A172 (cell line): ENCODE measurements at places on chromosomes 12 and 14. TPM values are rescaled to one million over a fixed set of nuclear protein-coding genes. Genes with fewer than 3 reads are reported as not detected.

SPRYD4 gene
- total RNA-seq, result 1.5 and 2.2 TPM in 2 replicates

DNA sequence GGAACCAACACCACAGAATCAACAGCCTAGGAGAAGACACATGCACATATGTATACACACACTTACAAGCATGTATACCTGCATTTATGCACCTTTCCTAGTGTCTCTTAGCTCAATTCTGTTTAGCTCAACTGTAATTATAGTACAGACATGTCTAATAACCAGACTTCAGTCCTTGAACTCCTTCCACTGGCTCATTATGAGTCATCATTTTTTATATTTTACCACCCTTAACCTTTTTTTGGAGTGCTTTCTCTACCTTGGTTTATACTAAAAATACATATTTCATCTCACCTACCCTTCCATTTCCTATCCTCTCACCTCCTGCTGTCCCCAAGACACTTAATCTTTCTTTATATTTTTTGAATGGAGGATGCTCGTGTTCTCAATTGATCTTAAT lies 110.4 kb downstream of the ARID2 start:
- DNase-seq, result no peak

DNA sequence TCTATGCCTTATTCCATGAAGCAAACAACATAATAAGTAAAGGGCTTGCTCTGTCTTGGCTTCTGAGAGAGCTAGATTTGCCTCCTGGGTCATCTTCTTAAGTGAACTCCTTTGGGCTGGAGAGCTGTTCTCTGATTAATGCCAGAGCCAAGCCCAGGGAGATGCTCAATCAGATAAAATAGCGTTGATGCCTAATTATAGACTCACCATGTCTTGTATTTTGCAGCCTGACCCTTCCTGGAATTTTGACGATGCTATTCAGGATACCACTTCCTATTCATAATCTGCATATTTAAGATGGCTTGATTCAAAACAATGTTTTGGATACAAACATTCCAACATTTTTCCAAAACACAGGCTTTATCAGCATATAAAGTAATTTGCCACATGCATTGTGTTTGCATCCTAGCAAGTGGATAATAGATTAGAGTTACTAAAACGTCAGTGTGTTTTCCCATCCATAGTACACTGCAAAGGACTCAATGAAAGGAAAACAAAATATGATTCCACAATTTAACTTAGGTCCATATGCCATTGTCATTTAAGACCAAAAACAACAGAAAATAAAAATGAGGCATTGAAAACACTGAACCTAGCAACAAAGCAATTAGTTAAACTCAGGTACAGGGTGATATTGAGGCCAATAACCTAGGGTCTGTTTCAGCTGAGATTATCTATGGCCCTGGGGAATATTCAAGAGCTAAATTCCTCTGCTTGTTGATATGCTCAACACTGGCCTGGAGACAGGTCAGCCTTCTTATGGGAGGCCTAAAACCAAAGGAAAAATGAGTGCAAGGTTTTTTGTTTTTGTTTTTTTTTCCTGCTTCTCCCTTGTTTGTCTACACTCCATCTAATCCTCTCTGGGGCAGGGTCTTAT lies 184.2 kb upstream of the FOXN3 start:
- no peak for DNase-seq

GRCh38 chr12:56894698-56895368 lies 39.4 kb downstream of the SDR9C7 start:
- no peak for DNase-seq

CBX5 gene
- total RNA-seq, result 46.2 and 47.6 TPM in 2 replicates

HOXC5 gene
- total RNA-seq, result 0.57 TPM in 1 of 2 replicates, not detected in the other

DNA sequence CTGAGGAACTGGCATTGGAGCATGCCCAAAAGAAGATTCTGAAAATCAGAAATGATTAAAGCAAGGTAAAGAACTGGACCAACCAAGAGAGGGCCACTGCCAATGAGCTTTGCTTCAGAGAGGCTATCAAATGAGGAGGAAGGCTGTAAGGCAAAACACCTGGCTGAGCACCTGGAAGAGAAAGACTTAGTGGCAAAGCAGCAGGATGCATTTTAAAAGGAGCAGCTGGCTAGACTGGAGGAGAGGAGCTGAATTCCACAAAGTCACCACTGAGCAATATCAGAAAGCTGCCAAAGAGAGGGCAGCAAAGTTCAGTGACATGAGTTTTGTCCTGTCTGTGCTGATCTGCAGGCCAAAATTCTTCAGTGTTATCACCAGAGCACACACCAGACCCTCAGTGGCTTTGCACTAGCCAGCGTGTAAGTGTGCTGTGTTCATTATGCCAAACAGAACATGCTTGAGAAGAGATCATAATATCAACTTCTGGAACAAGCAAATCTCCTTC lies 338.7 kb downstream of the TRHDE start:
- no peak for DNase-seq

SIX6 gene
- not detected in 2 replicates for total RNA-seq

KLHDC1 gene
- 0.05 and 1.3 TPM in 2 replicates for total RNA-seq
